Amniotic epithelial cell (primary cell): ENCODE measurements at places on chromosomes 3 and 15.

GRCh38 chr3:141384575-141384974, 16.3 kb downstream of the ZBTB38 start:
- DNase-seq: no peak

DNA sequence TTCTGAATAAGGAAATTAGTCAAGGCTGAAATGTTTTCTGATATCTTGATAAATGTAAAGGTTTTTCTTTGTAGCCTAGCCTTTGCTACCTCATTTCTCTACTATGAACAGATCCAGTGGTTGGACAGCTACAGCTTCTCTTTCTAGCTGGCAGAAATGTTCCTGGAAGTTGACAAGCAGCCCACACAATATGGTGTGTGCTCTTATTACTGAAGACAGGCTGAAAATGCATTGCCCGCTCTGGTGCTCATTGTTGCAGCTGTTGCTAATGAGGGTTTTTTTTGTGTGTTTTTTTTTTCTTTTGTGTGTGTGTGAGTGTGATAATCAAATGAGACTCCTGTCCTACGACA, 844.3 kb upstream of the SEMA6D start:
- no peak for DNase-seq

GRCh38 chr15:57680021-57680420, 26.5 kb upstream of the POLR2M start:
- peak; percentile 82 for DNase-seq

DNA sequence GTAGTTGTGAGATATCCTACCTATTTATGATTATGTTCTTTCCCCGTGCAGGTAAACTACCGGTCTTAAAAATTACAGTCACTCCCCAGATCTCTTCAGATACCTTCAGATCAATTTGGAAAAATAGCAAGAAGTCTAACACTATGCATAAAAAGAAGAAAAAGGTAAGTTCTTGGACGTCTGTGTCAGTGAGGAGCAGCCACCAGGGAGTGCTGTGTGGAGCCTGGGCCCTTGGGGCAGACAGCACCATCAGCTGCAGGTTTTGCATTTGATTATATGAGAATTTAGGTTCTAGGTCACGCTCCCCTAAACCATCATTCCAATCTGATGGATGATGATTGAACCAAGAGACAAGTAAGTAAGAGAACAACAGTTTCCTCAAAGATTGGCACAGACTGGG, 8.9 kb upstream of the RNF7 start:
- DNase-seq: no peak

GRCh38 chr3:134008630-134009156, 21.0 kb downstream of the SLCO2A1 start:
- DNase-seq: peak; percentile 79

DNA sequence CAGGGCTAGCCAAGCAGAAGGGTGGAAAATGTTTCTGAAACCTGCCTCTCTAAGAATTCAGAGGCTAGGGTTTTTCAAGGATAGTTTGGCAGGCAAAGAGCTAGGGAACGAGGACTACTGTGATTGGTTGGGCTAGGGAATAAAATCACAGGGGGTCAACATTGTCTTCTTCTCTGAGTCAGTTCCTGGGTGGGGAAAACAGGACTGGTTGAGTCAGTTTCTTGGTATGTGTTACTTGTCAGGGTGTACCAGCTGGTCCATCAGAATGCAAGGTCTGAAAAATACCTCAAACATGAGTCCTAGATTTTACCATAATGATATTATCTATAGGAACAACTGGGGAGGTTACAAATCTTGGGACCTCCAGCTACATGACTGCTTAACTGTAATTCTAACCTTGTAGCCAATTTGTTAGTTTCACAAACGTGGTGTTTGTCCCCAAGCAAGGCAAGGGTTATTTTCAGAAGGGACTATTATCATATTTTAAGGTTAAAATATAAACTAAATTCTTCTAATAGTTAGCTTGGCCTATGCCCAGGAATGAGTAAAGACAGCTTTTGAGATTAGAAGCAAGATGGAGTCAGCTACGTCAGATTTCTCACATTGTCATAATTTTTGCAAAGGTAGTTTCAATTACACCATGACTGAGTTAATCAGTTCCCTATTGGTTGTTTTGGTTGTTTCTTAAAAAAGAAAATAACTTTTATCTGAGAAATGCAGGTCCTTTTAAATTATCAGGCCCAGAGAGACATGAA, 231.5 kb downstream of the ALCAM start:
- DNase-seq: peak; percentile 96

DNA sequence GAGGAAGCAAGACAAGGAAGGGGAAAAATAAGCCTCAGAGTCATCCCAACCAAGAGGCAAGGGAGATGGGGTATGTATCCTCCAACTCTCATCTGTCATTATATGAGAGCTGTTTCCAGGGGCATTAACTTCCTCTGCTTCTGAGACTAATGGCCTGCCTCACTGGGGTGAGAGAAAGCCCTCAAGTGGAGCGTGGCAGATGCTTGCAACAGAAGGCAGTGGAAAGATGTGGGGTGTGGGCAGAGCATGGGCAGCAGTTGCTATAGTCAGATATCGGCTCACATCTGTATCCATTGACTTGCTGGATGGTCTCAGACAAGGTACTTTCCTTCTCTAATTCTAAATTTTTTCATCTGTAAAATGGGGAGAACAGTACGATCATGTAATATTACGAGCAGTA, 81.7 kb upstream of the PLCL2 start:
- no peak for DNase-seq

DNA sequence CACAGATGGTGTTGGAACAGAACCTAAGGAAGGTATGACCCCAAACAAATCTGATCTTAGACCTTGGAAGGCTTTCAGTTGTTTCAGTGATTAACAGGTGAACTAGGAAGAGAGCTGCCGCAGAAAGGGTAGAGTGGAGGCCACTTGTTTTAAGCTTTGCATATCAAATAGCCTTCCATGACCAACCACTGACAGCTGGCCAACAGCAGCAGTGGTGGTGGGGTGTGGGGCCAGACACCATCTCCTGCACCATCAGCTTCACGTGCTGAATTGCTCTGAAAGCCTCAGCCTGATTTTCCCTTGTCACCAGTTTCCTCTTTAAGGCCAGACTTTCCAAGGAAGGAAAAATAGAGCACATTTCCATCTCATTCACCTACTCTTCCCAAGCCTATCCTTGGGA, 16.6 kb upstream of the OSBPL11 start:
- no peak for DNase-seq

- peak; percentile 67 for DNase-seq
Measured at GRCh38 chr3:155233213-155233612, 60.3 kb downstream of the STRIT1 start.

GRCh38 chr3:67459796-67460195, 194.6 kb downstream of the SUCLG2 start:
- DNase-seq: no peak

GRCh38 chr3:72171463-72171881, 386.5 kb upstream of the PROK2 start:
- peak; percentile 36 for DNase-seq

GRCh38 chr15:62128916-62129315, 36.2 kb downstream of the C2CD4B start:
- DNase-seq: no peak

GRCh38 chr15:41577863-41578735, 19.1 kb downstream of the TYRO3 start:
- DNase-seq: no peak

DNA sequence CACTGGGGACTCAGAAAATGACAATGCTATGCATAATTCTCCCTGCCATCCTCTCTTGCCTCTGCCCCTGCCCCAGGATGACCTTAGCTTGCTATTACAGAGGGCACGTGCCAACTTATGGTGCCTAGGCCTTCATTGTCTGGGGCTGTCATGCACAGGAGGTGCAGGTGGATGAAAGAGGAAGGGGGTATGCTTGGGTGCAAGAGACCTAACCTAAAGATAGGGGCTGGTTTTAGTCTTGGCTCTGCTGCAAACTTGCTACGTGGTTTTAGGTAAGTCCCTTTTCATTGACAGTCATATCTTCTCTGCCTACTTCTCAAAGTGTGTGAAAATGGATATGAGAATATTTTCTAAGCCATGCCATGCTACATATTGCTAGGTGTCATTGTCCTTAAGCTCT, 161.3 kb downstream of the EPHB1 start:
- DNase-seq: no peak

- no peak for DNase-seq
Measured at GRCh38 chr15:94547711-94548110, 316.4 kb downstream of the MCTP2 start.

GRCh38 chr15:45831787-45832186, 197.0 kb downstream of the SQOR start:
- no peak for DNase-seq

DNA sequence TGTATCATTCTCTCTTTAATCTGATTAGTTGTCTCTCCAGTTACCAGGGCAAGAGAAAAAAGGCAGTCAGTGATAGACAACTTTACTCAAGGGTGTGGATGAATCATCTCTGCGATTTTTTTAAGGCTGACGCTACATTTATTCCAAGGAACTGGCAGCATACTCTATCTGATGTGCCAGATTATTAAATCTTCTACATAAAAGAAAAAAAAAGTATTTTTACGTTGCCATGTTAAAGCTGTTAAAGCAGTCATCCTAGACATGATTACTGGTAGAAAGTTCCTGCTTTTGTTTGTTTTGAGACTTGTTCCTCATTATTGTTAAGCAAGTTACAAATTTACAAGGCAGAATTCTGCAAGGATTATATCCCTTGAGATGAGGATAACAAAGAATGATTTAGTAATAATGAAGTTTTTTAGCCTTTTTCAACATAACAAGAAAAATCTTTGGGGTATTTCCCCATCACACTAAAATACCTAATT, 121.7 kb downstream of the CBLB start:
- peak; percentile 84 for DNase-seq

GRCh38 chr3:180116203-180116602, 79.5 kb upstream of the PEX5L start:
- no peak for DNase-seq

DNA sequence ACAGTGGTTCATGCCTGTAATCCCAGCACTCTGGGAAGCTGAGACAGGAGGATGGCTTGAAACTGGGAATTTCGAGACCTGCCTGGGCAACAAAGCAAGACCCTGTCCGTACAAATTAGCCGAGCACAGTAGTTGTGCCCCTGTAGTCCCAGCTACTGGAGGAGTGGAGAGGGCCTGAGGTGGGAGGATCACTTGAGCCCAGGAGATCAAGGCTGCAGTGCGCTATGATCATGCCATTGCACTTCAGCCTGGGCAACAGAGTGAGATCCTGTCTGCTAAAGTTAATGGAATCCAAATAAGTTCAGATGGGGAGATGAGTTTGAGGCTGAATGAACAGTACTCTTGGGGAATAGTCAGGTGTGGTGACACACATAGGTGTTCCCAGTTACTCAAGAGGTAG, 14.4 kb downstream of the TRIM71 start:
- DNase-seq: no peak

GRCh38 chr3:128274837-128275236, 121.6 kb downstream of the EEFSEC start:
- DNase-seq: peak; percentile 93

DNA sequence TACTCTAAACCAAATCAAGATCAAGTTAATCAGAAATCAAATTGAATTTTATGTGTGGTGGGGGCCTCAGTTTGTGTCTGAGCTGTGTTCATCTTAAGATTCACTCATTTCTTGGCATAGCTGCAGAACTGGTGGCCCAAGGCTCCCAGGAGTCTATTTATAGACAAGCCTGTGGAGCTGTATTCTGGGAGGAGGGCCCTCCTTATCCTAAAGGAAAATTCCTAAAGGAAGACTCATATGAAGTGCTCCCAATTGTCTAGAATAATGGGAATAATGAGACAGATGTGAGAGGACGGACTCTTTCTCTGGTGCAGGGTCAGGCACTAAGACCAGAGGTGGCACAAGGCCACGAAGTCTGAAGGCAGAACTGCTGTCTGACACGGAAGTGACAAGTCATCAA, 38.9 kb downstream of the C3orf85 start:
- DNase-seq: no peak

DNA sequence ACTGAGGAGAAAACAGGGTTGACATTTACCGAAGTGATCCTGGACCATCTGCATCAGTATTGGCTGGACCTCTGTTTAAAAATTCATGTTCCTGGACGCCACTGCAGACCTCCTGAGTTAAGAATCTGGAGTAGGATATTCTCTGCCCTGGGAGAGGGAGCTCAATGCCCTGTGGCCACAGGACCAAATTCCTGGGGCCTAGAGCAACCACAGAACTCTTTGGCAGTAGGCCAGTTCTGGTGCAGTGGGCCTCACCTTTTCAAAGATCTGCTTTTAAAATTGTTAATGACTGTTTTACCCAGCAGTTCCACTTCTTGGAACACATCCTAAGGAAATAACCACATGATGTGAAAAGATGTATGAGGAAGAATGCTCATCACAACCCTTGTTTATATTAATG, 133.3 kb upstream of the ADPGK start:
- DNase-seq: peak; percentile 3

DNA sequence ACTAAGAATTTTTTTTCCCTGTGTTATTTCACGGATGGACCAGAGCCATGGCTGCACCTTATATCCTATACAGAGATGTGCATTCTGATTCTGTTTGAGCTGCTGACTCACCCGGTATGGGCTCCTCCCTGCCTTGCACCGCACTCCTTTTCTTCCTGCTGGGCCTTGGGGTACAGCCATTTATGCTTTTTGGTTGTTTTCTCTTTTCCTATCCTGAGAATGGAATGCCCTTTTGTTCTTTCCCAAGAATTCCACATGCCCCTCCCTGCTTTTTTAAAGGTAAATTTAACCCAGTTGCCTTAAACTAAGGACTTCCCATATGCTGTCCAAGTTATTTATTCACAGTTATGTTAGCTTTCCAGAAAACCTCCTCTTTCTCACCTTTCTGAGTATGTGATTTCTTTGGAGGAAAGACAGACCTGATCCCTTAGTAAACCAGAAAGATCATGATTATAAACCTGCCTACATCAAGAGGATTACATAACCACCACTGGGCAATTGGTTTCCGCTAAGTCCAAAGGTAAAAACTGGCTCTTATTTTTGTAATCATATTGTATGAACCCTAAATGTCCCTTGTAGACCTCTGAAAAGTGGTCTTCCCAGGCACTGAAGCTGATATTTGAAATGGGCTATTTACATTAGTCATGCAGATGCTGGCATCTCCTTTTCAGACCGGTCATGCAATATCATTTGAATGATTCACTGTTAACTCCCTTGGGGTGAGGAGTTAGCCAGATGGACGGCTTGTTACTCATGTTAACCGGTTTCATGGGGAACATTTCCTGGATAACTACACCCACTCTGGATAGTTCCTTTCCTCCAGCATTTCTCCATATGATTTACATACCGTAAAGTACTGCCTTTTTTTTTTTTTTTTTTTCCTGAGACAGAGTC, 45.5 kb downstream of the TMOD3 start:
- peak; percentile 98 for DNase-seq

DNA sequence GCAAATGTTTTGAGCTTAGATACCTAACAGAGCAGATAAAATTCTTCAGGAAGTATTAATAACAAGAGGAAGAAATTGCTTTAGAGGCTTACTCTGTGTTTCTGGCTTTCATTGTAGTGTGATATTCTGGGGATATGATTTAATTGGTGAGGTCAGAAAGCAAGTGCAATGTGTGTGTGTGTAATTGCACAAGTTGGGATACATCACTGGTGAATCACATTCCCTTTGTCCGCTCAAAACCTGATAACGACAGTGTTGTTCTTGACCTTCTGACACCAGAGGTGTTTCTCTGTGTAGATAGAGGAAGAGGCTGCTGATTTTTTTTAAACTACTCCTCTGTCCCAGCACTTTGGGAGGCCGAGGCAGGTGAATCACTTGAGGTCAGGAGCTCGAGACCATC, 161.1 kb downstream of the CACNA2D3 start:
- no peak for DNase-seq
